ENCODE measurements at places on chromosomes 3 and 15. TPM values are rescaled to one million over a fixed set of nuclear protein-coding genes. Genes with fewer than 3 reads are reported as not detected.

The NOP10 gene
- total RNA-seq = 392 TPM

The UBA7 gene
- total RNA-seq = 1.8 TPM

The GOLGA6L7 gene
- total RNA-seq = not detected

The POLG gene
- total RNA-seq = 42.2 TPM

The HHATL gene
- not detected for total RNA-seq

The CCR8 gene
- not detected for total RNA-seq

The KIF7 gene
- 2.1 TPM for total RNA-seq

The SHF gene
- total RNA-seq = 3.4 TPM

The SQOR gene
- total RNA-seq = 15.0 TPM

The CDCP1 gene
- total RNA-seq = not detected

The MUC20 gene
- not detected for total RNA-seq

The ARPIN gene
- total RNA-seq = 4.4 TPM

The HTR3E gene
- not detected for total RNA-seq

The FSTL1 gene
- 69.2 TPM for total RNA-seq

The IQGAP1 gene
- 153 TPM for total RNA-seq

The IQCH gene
- 4.3 TPM for total RNA-seq

GRCh38 chr3:191020730-191021396 is 158.4 kb upstream of the GMNC start:
- DNase-seq = no peak

- peak; percentile 97 for DNase-seq
Measured at GRCh38 chr3:11591391-11592282, 52.1 kb downstream of the VGLL4 start.

DNA sequence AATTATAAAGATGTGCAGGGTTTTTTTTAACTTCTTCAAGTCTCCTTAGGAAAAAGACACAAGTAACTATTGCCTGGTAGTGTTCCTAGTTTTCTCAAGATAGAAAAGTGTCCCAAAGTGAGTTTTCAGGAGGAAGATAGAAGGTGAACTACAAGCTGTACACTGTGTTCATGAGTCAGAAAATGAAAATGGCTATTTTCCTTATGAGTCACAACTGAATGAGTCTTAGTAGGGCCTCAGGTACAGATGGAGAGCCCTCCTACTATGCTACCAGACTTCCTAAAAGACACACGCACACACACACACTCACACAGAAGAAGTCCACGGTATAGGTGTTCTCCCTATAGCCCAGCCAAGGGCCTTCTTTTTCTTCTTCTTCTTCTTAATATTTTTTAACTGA is 3.1 kb downstream of the MYO1E start:
- no peak for DNase-seq

GRCh38 chr3:41705893-41706292 is 256.0 kb downstream of the ULK4 start:
- no peak for DNase-seq

DNA sequence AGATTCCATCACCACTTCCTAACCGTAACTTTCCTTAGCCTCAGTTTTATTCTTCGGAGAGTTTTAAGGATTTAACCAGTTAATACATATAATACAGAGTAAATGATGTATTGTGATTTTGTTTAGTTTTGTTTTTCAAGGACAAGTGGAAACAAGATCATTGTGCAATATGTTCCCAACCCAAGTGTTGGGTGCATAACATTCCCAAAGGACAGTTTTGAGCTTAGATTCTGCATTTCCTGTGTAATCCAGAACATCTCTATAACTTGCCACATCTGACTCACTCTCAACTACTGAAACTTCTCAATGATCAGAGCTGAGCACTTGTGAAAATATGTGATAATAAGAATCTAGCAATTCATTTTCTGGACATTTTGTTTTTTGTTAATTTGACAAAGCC is 466.1 kb upstream of the PPP2R3A start:
- DNase-seq = no peak

DNA sequence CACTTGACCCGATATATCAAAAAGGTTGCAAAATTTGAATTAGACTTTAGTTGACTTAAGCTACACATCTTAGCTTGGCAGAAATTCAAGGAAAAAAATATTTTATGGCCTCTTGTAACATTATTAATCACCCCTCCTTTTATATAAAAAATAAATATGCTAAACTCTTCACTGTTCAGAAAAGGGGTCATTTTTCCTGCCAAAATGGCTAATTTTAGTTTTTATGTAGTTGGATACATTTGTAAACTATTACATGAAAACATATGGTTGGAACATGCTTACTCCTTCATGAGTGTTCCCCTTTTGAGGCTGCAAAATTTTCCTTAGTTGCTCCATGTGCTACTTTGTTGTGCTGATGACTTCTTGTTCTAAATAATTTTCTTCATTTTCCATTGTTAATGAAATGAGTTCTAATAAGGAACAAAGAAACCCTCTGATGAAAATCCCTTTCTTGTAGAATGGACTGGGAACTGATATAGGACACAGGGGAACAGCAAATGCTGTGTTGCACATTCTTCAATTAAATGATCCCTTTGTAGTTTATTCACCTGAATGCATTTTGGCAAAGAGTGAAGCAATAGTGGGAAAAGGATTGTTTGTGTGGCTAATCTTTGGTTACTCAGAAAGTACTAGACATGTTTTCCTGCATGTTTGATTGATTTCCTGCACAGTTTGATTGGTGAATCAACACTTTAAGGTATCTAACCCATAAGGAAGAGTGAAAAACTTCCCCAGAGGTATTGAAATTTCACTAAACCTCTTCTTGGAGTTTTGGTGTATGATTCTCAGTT is 349.3 kb downstream of the TIGIT start:
- DNase-seq = no peak

GRCh38 chr15:85350395-85350794 is 30.0 kb upstream of the AKAP13 start:
- no peak for DNase-seq

- no peak for DNase-seq
Measured at GRCh38 chr15:70920981-70921696, 28.5 kb downstream of the LRRC49 start.

GRCh38 chr3:151226088-151226563 is 23.1 kb upstream of the GPR171 start:
- DNase-seq = no peak

- no peak for DNase-seq
Measured at GRCh38 chr15:66879531-66880368, 177.7 kb downstream of the SMAD6 start.

DNA sequence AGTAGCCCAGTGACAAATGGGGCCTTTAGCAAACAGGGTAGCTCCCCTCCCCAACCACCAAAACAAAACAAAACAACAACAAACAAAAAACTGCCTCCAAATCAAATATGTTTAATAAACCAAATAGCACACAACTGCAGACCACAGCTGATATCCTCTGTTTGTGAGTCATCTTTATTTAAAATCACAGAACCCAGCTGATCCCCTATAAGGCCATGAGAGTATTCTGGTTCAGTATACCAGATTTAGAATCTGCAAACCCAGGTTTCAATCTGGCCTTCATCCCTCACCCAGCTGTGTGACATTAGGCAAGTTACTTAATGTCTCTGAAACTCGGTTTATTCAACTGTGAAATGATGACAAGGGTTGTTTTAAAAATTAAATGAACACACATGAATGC is 124.5 kb downstream of the SUCLG2 start:
- DNase-seq = no peak

- no peak for DNase-seq
Measured at GRCh38 chr3:32184187-32184730, 54.2 kb upstream of the CMTM8 start.

DNA sequence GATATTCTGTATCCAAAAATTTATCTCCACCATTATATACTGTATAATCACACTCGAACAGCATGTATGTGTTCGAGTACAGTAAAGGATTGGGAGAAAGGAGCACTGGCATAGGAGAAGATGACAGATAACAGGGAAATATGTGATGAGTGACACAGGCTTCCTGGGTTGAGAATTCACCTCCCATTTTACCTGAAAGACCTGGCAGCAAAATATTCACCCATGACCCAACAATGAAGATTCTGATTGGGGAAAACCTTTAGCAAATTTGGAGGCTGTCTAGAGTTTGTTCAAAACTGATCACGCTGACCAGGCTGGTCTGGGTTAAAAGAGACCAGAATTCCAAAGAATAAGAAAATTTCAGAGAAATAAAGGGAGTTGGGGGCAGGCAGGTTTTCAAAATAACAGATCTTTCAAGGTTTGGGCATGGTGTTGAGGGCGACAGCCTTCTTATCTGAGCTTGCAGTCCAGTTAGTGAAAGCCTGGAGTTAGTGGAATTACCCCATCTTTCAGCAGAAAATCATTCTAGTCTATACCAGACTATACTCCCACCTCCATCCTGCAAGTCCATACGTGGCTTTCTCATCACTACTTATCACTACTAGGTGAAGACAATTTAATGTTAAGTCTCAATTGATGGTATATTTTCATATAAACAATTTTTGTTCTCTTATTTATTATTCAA is 42.8 kb upstream of the RSL24D1 start:
- DNase-seq = no peak

DNA sequence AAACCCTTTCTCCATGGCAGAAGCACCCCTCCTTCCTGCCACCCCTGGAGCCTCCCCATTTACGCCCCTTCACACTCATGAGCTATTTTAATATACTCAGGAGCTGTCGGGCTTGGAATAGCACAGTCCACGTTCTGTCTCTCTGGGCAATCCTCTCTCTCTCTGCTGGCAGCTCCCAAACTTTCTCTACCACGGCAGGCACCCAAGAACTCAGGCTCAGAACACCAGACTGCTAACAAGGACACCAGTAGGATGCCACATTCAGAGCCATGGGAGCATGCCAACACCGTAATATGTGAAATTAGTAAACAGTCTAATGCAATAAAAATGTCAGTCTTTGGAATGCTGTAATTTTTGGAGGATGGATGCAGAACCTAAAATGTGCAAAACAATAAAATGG is 19.3 kb downstream of the TNFAIP8L3 start:
- no peak for DNase-seq

DNA sequence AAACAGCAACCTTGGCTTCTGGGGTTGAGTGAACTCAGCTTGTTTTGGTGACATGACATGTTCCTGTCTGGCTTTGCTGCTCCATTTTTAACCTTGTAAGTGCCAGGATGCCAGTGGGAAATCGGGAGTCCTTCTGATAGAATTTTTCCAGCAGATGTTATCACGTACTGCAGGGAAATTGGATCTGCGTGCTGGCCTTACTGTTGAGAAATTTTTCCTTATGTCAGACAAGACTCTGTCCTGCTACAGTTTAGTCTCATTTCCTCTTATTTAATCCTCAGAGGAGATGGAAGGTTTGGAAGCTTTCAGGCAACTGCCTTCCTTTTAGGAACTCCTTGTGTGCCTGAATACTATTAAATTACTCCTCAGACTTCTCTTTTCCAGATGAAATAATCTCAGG is 80.6 kb downstream of the PGPEP1L start:
- no peak for DNase-seq

DNA sequence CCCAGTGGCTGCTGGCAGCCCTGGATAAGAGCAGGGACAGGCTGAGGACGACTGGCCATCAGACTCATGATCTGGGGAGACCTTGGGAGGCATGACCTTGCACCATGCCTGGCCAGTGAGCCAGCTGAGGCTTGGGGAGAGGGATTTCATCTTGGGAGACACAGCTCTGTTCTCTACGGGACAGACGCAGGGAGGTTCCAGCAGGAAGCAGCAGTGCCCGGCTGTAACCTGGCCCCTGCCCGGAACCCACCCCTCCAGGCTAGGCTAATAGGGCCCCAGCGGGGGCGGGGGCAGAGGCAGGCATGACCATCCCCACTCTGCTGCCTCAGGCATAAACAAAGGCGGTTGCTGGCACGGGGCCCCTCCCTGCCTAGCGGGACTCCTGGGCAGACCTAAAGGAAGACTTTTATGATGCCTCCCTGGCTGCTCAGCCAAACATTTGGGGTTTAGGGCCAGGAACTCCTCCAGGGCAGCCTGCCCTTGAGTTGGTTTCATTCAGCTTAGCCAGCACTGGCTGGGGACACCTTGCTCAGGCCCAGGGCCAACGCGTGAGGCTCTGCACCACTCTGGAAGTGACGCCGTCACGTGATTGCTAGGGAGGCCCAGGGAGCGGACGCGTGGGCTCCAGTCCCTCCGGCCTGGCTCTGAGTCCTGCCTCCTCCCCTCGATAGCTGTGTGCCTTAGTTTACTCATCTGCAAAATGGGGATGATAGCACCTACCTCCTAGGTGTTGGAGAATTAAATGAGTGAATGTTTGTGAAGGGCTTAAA is 27.6 kb downstream of the HDAC11 start:
- DNase-seq = no peak

- peak; percentile 80 for DNase-seq
Measured at GRCh38 chr3:33277193-33277882, at the start of gene FBXL2. FBXL2 (plus strand) TSS chr3:33277442; CDS start chr3:33277513, 71 bp downstream.

- DNase-seq = no peak
Measured at GRCh38 chr3:194322678-194323211, 28.4 kb downstream of the CPN2 start.

- DNase-seq = no peak
Measured at GRCh38 chr3:117278424-117279190, 569.0 kb downstream of the TUSC7 start.

GRCh38 chr15:64552281-64552948 is 92.0 kb downstream of the ZNF609 start:
- no peak for DNase-seq

GRCh38 chr3:122146466-122146865 is 37.0 kb upstream of the CASR start:
- DNase-seq = no peak

- no peak for DNase-seq
Measured at GRCh38 chr3:37670961-37671483, 190.7 kb upstream of the CTDSPL start.

GRCh38 chr3:140863580-140864009 is 78.0 kb upstream of the SLC25A36 start:
- peak; percentile 78 for DNase-seq

DNA sequence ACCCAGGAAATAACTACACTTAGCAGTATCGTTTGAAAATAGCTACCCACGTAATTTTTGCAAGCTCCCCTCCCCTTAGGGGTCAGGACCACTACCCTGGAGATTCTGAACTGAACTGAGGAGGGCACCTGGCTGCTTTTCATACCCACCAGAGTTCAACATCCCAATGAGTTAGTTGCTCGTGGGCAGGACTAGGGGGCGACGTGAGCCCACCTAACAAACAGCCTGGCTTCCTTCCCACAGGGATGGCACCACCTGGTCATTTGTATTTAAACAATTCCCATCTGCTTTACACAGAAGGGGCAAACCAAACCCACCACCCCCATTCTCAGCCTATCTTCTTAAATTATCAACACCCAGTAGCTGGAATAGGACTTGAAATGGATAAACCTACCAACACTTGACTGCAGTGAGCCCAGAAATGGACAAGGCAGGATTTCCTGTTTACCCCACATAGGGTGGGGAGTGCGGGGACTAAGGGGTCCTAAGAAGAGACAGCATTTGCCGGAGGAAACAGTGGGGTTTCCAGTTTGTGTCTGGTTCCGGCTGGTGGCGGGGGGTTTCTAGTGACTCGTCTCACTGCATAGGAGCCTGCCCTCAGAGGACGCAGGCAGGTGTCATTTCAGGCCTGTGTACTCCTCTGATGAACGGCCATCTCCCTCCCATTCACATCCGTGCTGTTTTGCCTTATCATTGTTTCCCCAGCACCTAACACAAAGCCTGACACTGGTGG is 11.6 kb upstream of the VGLL4 start:
- peak; percentile 22 for DNase-seq

DNA sequence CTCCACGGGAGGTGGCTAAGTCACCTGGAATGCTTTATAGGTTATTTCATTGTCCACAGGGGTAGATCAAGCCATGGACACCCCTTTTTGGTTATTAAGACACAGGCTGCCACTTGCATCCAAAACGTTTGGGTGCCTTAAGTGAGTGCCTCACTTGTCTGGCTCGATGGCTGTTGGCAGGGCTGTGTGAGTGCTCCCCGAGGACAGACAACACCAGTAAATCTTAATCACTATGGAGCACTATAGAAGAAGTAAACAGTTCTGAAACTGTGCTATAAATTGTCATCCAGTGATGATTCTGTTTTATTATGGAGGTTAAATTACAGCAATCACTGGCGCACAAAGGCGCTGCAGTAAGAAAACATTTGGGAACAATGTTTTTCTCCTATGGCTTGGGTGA is 215.5 kb downstream of the CACNA2D3 start:
- DNase-seq = no peak

All from SK-MEL-5 (cell line).